ENCODE measurements at places on chromosomes 5 and 9.

- DNase-seq, result no peak
Measured at GRCh38 chr5:63261695-63262094, 683.1 kb downstream of the LRRC70 start.

DNA sequence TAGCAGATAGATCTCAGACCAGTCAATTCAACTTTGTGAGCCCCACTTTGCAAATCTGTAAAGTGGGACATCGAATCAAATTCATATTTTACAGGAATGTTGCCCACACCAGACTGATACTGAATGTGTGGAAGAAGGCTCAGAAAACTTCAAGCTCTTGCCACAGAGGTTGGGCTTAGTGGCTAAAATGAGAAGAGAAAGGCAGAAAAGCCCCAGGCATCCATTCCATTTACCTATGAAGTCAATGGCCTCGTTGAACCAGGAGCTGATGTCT, 1.7 kb downstream of the DUSP1 start:
- DNase-seq, result no peak

DNA sequence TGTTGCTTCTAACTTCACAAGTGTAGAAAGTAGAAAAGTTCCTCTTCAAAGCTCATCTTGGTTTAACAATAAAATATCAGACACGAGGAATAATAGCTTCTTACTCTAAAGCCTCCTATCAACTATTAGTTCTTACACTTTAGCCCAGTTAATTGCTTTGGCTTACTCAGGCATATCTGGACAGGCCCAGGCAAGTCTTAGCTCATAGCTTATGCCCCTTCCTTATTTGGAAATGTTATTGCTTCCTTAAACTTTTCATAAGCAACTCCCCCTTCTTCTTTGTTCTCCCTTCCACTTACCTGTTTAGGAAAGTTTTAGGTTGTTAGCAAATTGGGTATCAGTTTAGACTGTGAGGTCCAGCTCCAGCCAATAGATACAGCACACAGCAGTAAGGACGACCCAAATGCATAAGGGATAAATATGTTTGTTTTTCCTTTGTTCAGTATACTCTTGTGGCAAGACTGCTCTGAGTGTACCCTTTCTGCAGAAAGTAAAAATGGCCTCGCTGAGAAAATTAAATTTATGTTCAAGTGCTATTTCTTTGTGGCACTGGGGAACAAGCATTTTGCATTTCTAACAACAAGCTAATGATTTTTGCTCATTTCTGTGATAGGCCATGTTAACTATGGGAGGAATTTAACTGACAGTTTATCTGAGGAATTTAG, 162.1 kb downstream of the SMC2 start:
- DNase-seq, result no peak

GRCh38 chr5:40376566-40376965, 303.1 kb upstream of the PTGER4 start:
- no peak for DNase-seq

- no peak for DNase-seq
Measured at GRCh38 chr5:76657091-76657490, 33.9 kb upstream of the F2RL2 start.
